ENCODE measurements at places on chromosomes 16 and 17.

- DNase-seq: no peak
Measured at GRCh38 chr16:74760007-74760767, 14.4 kb downstream of the FA2H start.

GRCh38 chr17:50645748-50646682, 11.3 kb downstream of the ABCC3 start:
- no peak for DNase-seq

GRCh38 chr16:89351645-89352044, 134.1 kb downstream of the ZNF778 start:
- no peak for DNase-seq

DNA sequence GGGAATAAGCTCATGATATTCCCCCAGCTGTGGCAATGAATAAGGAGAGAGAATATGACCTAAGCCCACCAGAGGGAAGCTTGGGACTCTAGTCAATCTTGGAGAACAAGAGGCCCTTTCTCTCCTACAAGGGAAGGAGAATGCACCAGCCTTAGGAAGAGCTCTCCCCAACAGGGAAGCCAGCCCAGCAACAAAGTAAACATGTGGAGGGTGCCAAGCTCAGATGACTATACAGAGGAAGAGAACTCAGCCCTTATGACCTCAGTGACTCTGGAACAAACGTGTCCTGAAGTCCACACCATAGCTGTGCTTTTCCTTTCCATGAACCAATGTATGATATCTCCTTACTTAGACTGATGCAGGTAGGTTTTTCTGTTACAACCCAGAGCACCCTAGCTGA, 219.7 kb downstream of the GSG1L start:
- no peak for DNase-seq

DNA sequence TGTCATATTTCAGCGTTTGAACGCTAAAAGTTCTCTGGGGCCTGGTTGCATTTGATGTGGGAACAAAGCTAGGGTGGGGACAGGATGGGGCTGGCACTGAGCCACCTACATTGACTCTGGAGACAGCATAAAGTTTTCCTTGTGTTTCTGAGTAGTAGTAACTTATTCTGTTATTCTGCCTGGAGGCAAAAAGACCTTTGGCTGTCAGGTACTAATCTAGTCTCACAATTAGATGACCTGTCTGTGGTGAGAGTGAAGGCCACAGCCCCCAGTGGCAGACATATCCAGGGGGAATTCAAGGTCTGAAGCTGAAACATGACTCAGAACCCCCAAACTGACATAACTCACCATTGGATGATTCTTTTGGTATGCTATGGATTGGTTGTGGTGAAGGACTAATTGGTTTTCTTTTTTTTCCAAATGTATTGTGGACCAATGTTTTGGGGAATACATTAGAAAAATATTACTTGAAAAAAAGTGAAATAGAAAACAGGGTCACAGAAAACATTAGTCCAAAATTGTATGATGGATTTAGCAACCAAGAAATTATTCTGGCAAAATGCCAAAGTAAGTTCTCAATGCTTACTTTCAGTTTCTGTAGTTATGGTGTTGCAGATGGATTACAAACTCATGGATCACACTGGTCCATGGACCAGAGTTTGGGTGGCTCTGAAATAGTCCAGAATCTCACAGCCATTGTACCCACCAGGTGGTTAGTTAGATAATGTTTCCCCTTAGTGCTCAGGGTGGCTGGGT, 10.5 kb upstream of the SALL1 start:
- no peak for DNase-seq

GRCh38 chr17:78120971-78121800, 7.4 kb downstream of the TMC6 start:
- DNase-seq: no peak

DNA sequence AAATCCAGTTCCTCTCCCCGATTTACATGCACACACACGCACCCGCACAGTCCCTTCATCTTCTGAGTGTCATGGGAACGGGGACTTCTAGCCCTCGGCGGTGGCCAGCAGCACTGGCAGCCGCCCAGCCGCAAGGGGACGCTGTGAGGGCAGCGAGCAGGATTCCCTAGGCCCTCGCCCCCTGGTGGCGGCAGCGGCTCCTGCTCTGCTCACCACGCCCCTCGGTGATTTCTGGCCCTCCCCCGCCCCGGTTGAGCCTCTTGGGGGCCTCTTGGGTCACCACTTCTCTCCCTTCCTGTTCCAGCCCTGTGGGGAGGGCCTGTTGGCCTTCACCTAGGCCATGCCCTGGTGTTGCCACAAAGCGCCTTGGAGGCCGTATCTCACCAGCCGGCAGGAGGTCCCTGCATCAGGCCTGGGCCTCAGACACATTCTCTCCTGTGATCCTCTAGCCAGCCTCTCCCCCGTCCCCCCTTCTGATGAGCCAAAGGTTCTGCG, 75.2 kb upstream of the KSR1 start:
- DNase-seq: peak; percentile 38

DNA sequence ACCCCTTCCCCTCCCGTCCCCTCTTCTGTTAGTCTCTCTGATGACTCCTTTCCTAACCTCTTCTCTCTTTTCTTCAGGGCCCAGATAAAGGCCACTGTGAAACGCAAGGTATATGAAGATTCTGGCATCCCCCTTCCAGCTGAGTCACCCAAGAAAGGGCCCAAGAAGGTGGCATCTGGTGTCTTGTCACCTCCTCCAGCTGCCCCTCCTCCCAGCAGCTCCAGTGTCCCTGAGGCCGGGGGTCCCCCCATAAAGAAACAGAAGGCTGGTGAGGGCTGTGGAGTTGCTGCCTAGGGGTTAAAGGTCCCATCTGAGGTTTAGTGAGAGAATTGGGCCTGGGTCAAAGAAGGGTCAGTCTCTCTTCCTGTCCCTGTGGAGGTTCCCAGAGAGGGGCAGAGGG, 4.0 kb downstream of the RNASEK start:
- no peak for DNase-seq

GRCh38 chr16:56783344-56783743, 53.4 kb downstream of the NUP93 start:
- DNase-seq: no peak

DNA sequence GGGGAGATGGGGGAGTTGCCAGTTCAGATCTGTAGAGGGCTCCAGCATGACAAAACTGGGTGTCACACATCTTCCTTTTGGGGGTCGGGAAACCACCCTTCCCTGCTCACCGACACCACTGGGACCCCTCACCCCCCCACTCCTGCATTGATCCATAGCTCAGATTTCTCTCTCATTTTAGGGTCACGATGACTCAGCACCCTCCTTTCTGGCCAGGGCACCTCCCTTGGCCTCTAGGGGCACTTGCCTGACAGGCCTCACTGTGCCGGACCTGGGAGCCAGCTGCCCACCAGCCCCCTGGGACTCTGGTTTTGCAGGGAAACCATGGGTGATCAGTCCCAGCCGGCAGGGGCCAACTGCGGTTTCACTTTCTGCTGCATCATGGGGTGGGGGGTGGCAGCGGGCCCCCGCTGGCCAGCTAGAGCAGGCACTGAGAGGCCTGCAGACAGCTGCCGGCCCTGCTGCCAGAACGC, 239.4 kb downstream of the MRTFB start:
- no peak for DNase-seq

DNA sequence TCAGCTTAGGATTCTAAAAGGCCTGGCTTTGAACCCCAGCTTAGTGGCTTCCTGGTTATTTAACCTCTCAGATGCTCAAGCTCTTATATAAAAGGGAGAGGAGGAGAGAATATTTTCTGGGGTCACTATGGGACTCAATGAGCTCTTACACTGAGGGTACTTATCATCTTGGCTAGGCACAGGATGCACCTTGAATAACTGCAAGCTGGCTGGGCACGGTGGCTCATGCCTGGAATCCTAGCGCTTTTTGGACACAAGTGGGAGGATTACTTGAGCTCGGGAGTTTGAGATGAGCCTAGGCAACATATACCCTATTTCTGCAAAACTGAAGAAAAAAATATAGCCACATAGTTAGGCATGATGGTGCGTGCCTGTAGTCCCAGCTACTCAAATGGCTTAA, 665.3 kb upstream of the RBFOX1 start:
- DNase-seq: no peak

DNA sequence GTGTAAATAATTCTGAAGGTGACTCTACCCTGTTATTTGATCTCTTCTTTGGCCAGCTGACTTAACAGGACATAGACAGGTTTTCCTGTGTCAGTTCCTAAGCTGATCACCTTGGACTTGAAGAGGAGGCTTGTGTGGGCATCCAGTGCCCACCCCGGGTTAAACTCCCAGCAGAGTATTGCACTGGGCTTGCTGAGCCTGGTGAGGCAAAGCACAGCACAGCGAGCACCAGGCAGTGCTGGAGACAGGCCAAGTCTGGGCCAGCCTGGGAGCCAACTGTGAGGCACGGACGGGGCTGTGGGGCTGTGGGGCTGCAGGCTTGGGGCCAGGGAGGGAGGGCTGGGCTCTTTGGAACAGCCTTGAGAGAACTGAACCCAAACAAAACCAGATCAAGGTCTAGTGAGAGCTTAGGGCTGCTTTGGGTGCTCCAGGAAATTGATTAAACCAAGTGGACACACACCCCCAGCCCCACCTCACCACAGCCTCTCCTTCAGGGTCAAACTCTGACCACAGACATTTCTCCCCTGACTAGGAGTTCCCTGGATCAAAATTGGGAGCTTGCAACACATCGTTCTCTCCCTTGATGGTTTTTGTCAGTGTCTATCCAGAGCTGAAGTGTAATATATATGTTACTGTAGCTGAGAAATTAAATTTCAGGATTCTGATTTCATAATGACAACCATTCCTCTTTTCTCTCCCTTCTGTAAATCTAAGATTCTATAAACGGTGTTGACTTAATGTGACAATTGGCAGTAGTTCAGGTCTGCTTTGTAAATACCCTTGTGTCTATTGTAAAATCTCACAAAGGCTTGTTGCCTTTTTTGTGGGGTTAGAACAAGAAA, 5.1 kb downstream of the STH start:
- no peak for DNase-seq

GRCh38 chr16:27284865-27285675, 16.5 kb upstream of the NSMCE1 start:
- DNase-seq: no peak

GRCh38 chr16:15654591-15654990, 4.5 kb downstream of the NDE1 start:
- no peak for DNase-seq

- peak; percentile 40 for DNase-seq
Measured at GRCh38 chr16:9092282-9092977, 986 bp downstream of the HAPSTR1 start.

- no peak for DNase-seq
Measured at GRCh38 chr17:81302861-81303333, 7.8 kb upstream of the SLC38A10 start.

DNA sequence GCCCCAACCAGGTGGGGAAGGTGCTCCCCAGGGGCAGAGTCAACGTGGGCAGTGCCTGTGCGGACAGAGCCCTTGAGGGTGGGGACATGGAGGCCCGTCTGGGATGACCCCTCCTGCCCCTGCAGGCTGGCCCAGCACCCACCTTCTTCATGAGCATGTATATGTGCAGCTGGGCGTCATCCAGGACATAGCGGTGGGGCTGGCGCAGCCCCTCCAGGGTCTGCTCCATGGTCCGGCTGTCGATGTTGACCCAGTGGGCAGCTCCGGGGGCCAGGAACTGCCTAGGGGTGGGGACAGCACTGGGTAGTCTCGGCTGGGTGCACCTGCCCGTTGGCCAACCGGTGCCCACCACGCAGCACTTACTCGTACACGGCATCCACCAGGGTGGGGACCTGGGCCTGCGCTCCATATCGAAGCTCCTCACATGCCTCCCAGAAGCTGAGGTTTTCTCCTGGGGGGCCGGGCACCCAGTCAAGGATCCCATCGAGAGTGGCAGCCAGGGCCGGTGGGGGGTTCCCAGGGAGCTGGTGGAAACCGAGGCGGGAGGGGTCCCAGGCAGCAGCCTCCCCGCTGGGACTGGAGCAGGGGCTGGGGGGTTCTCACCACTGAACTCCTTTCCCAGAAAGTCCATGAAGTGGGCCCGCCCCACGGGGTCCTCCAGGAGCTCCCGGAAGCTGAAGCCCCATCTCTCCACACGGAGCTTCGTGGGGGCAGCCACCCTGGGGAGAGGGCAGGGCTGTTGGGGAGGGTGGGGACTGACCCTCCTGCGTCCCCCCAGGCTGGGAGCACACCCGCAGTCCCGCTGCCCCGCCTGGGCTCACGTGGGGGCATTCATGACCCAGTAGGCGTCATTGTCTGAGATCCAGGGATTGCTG, 5.1 kb downstream of the RGS11 start:
- no peak for DNase-seq

GRCh38 chr17:61400717-61401388, 1.2 kb downstream of the TBX2 start:
- DNase-seq: no peak

GRCh38 chr17:7897090-7897489, 8.5 kb downstream of the CHD3 start:
- no peak for DNase-seq

DNA sequence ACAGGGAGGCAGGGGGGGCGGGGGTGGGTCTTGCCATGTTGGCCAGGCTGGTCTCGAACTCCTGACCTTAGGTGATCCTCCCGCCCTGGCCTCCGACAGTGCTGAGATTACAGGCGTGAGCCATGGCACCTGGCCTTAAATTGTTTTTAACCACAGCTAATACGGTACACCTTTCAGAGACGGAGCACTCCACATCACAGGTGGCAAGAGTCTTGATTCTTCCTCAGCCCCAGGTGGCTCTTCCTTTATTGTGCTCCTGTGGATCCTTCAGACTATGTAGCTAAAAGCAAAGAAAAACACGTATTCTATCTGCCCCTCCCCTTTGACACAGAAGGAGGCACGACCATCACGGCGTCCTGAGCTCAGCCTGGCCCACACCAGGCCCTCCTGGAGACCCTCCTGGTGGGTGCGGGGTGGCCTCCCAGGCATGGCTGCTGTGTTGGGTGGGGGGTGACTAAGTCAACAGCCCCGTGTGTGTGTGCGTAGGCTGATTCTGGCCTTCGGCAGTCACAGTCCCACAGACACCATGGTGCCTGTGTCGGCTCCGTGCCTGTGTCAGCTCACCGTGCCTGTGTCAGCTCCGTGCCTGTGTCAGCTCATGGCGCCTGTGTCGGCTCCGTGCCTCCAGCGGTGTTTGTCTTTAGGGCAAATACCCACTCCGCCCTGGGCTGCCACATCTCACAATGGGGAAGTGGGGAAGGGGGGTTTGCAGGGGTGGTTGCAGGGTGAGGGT, 10.8 kb upstream of the SECTM1 start:
- no peak for DNase-seq

DNA sequence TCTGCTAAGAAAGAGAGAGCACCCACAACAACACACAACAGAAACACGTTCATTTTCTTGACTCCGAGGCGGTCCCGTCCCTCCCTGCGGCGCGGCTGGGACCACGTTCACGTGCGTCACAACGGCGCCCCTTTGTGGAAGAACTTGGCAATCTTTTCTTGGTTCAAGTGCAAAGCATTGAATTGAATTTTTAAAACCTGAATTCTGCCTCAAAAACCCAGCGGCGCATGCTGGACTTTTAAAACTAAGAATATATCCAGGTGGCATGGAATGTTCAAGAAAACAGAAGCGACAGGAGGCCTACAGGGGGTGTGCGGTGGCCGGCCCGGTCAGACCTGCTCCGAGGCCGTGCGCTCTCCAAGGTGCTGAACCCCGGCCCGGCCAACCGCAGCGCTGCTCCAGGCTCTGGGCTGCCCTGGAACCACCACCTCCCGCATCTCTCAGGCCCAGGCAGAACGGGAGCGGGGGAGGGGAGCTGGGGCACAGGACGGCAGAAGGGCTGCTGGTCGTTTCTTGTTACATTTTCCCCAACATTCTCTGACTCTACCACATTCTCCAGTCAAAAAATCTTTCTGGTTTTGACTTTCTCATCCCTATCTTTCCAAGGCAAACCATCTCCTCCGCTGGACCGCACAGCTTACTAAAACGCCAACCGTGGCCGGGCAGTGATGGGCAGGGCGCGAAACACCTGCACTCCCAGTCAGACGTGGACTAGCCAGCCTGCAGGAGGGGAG, 3.4 kb upstream of the HEXD start:
- DNase-seq: no peak
